ENCODE measurements at places on chromosomes 11 and 22. TPM values are rescaled to one million over a fixed set of nuclear protein-coding genes. Genes with fewer than 3 reads are reported as not detected.

GRCh38 chr22:31269892-31270579 is 22.3 kb downstream of the PIK3IP1 start:
- DNase-seq: no peak

GRCh38 chr11:61639816-61640443 is 40.3 kb upstream of the DAGLA start:
- DNase-seq: no peak

- no peak for DNase-seq
These were observed 261.4 kb upstream of the ISX start for GRCh38 chr22:34804604-34805003.

GRCh38 chr22:28833276-28833923 is 33.0 kb upstream of the XBP1 start:
- DNase-seq: no peak

GRCh38 chr22:47571616-47572015 is 809.2 kb downstream of the TBC1D22A start:
- DNase-seq: no peak

GRCh38 chr11:132809070-132809469 is 723.2 kb downstream of the OPCML start:
- DNase-seq: no peak

DNA sequence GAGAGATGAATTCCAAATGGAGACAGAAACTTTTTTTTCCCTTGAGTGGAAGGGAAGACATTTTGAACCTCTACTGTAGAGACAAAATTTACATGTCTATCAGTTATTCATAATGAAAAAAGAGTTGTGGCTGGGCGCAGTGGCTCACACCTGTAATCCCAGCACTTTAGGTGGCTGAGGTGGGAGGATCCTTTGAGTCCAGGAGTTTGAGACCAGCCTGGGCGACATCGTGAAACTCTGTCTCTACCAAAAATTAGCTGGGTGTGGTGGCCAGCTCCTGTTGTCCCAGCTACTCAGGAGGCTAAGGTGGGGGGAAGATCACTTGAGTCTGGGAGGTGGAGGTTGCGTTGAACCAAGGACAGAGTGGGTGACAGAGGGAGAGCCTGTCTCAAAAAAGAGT is 4.1 kb downstream of the EED start:
- DNase-seq: no peak

DNA sequence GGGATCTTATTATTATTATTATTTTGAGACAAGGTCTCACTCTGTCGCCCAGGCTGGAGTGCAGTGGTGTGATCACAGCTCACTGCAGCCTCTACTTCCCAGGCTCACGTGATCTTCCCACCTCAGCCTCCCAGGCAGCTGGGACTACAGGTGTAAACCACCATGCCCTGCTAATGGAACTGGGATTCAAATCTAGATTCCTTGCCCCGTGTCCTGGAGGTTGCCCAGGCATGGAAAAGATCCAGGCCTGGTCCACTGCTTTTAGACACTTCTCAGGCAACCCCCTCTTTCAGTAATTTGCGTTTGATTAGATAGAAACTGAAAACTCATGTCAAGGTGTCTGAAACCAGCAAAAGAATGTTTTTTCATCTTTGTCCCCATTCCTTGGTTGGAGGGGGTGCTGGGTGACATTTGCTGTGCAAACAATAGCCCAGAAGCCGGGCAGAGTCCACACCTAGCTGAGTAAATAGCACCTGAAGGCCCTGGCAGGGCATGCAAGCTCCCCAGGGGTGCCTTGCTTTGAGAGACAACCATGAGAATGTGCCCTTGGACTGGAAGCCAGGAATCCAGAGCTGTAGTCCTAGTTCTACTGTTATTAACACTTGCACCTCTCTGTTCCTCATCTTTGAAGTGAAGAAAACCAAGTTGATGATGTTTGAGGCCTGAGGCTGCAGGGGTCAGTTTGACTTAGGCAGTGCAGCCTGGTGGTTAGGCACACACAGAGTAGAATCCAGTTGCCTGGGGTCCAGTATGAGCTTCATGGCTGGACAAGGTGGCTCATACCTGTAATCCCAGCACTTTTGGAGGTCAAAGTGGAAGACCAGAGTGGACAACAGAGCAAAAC is 19.1 kb upstream of the XBP1 start:
- no peak for DNase-seq

PNPLA3 gene
- total RNA-seq: 1.4 TPM

NEFH gene
- 0.18 TPM for total RNA-seq

TMEM191C gene
- not detected for total RNA-seq

SLC17A6 gene
- not detected for total RNA-seq

GTSE1 gene
- 0.13 TPM for total RNA-seq
